Ovary (tissue), 10 donors: ENCODE measurements at places on chromosomes 1 and 21. TPM values are rescaled to one million over a fixed set of nuclear protein-coding genes. Genes with fewer than 3 reads are reported as not detected.

GRCh38 chr21:36156815-36157670 is at the start of gene DOP1B:
Gene DOP1B (plus strand): TSS chr21:36156824. CDS start chr21:36164734, 7,910 bp downstream.
- DNase-seq, result no peak

DNA sequence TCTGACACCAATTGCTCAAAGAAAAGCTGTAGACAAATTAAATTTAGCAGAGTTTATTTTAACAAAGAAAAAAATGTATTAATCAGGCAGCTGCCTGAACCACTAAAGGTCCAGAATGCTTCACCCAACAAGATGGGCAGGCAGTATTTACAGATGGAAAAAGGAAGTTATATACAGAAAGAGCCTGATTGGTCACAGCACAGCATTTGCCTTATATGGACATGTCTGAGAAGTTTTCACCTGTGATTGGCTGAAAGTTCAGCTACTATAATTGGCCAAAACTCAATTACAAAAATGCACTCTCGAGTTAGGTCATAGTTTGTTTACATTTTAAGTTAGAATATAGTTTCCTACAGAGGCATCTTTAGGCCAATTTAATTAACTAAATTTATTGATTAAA is 15.1 kb upstream of the FMO1 start:
- DNase-seq, result no peak

DNA sequence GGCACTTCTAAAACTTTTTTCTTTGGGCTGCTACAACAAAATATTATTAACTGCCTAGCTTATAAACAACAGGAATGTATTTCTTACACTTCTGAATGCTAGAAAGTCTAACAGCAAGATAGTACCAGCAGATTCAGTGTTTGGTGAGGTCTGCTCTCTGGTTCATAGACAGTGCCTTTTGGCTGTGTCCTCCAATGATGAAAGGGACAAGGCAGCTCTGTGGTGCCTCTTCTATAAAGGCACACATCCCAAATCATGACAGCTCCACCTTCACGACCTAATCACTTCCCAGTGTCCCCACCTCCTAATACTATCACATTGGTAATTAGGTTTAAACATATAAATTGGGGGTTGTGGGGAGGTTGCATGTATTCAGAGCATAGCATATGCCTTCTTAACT is 9.5 kb downstream of the CFH start:
- no peak for DNase-seq

- no peak for DNase-seq
Observed at GRCh38 chr1:79974659-79975058, 968.1 kb upstream of the ADGRL4 start.

DNA sequence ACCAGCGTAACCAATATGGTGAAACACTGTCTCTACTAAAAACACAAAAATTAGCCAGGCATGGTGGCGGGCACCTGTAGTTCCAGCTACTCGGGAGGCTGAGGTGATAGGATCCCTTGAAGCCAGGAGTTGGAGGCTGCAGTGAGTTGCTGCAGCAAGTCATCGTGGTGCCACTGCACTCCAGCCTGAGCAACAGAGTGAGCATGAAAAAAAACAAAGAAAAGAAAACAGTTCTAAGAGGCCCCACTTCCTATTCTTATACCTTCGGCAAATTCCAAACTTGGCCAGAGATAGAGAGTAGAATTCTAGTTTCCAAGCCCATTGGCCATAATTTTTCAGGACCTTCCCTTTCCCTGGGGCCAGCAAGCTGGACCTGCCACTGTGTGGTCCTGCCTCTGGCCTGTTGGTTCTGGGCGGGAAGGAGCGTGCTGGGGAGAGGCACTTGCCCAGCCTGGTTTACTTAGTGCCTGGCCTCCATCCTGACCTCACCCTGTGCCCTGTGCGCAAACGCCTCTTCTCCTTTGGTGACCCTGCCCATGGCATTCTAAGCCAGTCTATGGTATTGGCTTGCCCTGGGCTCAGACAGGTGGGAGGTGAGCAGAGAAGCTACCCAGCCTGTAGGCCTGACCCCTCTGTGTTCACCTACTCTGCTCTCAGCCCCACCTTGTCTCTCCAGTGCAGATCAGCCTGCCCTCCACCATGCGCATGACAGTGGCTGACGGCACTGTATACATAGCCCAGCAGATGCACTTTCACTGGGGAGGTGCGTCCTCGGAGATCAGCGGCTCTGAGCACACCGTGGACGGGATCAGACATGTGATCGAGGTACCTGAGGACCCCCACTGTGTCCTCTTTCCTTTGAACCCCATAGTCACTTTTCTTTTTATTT is 11.0 kb downstream of the CA6 start:
- no peak for DNase-seq

- no peak for DNase-seq
Observed at GRCh38 chr21:44736291-44737004, 25.1 kb upstream of the TSPEAR start.

GRCh38 chr1:109357616-109358015 is 40.1 kb downstream of the SORT1 start:
- DNase-seq, result no peak

DNA sequence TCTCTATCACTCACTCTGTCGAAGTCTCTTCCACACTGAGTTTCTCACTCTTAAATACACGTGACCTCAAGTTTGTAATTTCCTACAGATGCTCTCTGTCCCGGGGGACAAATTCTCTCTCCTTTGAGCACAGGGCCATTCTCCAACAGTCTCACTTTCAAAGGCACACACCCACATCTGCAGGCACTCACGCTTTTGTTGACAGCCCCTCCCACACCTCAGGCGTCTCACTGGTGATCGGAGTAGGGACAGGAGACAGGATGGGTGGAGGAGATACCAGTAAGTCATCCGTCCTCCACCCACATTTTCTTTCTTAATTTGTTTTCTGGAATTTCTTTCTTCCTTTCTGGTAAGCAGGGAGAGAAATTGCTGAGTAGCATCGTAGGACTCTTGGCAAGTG is 40.6 kb upstream of the GREM2 start:
- no peak for DNase-seq

GRCh38 chr21:24617819-24618218 is 989.5 kb downstream of the MRPL39 start:
- no peak for DNase-seq

SPRR2G gene
- total RNA-seq, result not detected

SRGAP2C gene
- 33.9 TPM for total RNA-seq
